ENCODE measurements at places on chromosomes 7 and 10. TPM values are rescaled to one million over a fixed set of nuclear protein-coding genes. Genes with fewer than 3 reads are reported as not detected.

BPGM gene
- 33.9 TPM for total RNA-seq

ARL3 gene
- total RNA-seq, result 6.4 TPM

HOXA13 gene
- total RNA-seq, result not detected

TUBB8 gene
- not detected for total RNA-seq

MMD2 gene
- total RNA-seq, result not detected

OR9A2 gene
- not detected for total RNA-seq

PSTK gene
- total RNA-seq, result 3.0 TPM

TUBAL3 gene
- total RNA-seq, result 0.11 TPM

INTS15 gene
- 13.6 TPM for total RNA-seq

MKI67 gene
- 16.4 TPM for total RNA-seq

ANKRD7 gene
- total RNA-seq, result 0.13 TPM

SAMD9L gene
- total RNA-seq, result 15.0 TPM

ELN gene
- 0.20 TPM for total RNA-seq

GBX1 gene
- total RNA-seq, result not detected

RBP4 gene
- total RNA-seq, result not detected

BEND7 gene
- total RNA-seq, result 13.9 TPM

MYL10 gene
- total RNA-seq, result not detected

CRPPA gene
- total RNA-seq, result 0.86 TPM
